ENCODE measurements at places on chromosomes 5 and 9. TPM values are rescaled to one million over a fixed set of nuclear protein-coding genes. Genes with fewer than 3 reads are reported as not detected.

- no peak for DNase-seq
- peaks cover 28% of the 10 kb centered on the region for H3K4me1 ChIP-seq
- H3K36me3 ChIP-seq: no peaks in the 10 kb centered on the region
Measured at GRCh38 chr5:43190755-43191603, 1.0 kb upstream of the NIM1K start.

GRCh38 chr9:38720083-38720745 is at the start of gene FAM240B:
Gene FAM240B, minus strand, starts transcription at chr9:38720133. Its CDS starts 16,134 bp downstream, at chr9:38703999.
- no peak within 1 kb of the TSS for H3K27ac ChIP-seq
- no peaks in the 10 kb centered on the region for H3K36me3 ChIP-seq
- H3K4me3 ChIP-seq: no peak within 1 kb of the TSS
- H3K27me3 ChIP-seq: no peaks in the 10 kb centered on the region
- no peaks in the 10 kb centered on the region for H3K4me1 ChIP-seq

GRCh38 chr9:107039542-107039941 is 176.6 kb downstream of the ZNF462 start:
- H3K27ac ChIP-seq: no peak overlapping the region
- no peaks in the 10 kb centered on the region for H3K36me3 ChIP-seq
- no peak overlapping the region for H3K4me3 ChIP-seq
- DNase-seq: no peak
- H3K27me3 ChIP-seq: no peaks in the 10 kb centered on the region

DNA sequence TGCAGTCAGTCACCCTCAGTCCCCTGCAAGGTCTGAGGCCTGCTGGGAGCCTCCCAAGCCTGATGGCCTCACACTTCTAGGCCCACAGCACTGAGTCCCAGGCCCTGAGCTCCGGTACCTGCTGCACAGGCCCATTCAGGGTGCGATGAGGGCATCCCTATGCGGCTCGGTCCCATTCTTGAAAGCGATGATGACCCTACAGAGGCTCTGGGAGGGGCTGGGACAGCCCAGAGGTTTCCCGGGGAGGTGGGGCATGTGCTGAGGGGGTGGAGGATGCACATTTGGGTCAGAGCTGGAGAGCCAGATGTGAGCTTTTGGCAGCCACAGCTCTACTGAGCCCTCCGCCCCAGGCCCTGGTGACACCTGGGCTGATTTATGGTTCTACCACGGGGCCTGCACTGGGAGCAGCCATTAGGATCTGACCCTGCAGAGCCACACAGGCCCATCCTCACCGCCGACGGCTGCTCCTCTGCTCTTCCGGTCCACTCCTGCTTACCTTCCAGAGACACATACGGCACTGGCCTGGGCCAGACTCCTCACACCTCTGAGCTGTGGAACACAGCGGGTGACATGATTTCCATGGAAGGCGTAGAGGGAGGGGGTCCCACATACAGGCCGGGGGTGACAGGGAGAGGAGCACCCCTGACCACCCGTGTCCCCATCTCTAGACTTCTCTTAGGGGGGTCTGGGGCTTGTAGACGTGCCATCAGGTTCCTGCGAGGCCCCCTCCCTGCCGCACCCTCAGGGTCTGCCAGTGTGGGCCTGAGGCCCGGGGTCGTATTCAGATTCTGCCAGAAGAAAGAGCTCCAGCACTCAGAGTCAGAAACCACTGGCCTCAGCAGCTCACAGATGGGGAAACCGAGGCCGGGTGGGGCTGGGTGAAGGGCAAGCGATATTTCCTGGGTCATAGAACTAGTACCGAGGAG is 53.4 kb downstream of the COL23A1 start:
- H3K36me3 ChIP-seq: no peaks in the 10 kb centered on the region
- no peaks in the 10 kb centered on the region for H3K27me3 ChIP-seq
- H3K4me3 ChIP-seq: no peak overlapping the region
- H3K27ac ChIP-seq: no peak overlapping the region
- no peak for DNase-seq
- H3K4me1 ChIP-seq: peaks cover 20% of the 10 kb centered on the region

GRCh38 chr5:32562843-32563242 is 22.5 kb upstream of the SUB1 start:
- H3K36me3 ChIP-seq: no peaks in the 10 kb centered on the region
- H3K4me1 ChIP-seq: no peaks in the 10 kb centered on the region
- no peak overlapping the region for H3K27ac ChIP-seq
- H3K4me3 ChIP-seq: no peak overlapping the region
- no peaks in the 10 kb centered on the region for H3K27me3 ChIP-seq

- H3K27ac ChIP-seq: no peak overlapping the region
- no peaks in the 10 kb centered on the region for H3K36me3 ChIP-seq
- H3K4me3 ChIP-seq: no peak overlapping the region
- H3K4me1 ChIP-seq: peaks cover 6% of the 10 kb centered on the region
Measured at GRCh38 chr5:135944967-135945560, 9.7 kb downstream of the LECT2 start.

MLANA gene
- total RNA-seq: not detected

All from esophagus muscularis mucosa (tissue), 4 donors.